T-helper 1 cell (primary cell): ENCODE measurements at places on chromosomes 5 and 9.

DNA sequence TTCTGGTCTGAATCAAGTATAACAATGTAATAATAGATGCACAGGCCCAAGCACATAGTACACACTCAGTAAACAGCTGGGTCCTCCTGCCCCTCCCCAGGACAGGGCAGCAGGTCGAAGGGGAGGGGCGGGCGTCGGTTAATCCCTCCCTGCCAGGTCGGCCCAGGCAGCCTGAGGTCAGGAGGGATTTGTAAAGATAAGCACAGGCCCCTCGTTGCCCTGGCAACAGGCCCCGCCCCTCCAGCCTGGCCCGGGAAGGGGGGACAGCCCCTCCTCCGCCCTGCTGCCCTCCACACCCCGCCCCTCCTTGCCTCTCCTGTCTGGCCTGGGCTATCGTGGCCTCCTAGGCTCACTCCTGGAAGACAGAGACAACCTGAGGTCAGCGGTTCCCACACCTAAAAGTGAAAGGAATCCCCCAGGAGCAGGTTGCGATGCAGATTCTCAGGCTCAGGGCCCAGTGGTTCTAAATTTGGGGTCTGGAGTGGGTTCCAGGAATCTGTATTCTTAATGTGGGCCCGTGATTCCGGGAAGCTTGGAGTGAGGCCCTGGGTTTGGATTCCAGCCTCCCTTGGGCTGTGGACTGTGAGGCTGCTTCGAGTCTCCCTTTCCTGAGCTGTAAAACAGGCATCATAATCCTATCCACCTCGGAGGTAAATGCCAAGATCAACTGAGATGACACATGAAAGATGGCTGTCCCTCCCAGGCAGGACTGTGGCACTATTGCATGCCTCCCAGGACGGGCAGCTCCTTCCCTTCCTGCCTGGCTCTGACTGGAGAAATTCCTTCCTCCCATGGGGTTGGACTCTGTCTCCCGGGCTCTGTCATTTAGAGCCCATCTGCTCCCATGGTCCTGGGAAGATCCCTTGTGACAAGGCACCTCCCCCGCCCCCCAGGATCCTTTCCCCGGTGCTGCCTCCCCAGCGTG lies 4.4 kb downstream of the CRB2 start:
- DNase-seq, result no peak

DNA sequence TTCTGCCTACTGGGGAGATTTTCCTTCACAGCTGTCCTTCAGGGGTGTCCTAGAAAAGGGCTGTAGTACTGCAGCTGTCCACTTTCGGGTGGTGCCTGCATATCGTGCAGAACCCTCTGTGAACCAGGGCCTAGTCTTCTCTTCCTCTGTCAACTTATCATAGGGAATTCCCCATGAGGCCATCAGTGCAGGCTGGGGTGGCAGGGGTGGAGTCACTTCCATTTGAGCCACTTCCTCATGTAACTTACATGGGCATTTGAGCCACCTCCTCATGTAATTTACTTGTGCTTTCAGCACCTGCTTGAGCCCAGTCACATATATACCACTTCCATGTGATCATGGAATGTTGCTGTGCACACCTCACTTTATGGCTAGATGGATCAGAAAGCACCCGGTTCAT lies 742.0 kb upstream of the RGMB start:
- no peak for DNase-seq

DNA sequence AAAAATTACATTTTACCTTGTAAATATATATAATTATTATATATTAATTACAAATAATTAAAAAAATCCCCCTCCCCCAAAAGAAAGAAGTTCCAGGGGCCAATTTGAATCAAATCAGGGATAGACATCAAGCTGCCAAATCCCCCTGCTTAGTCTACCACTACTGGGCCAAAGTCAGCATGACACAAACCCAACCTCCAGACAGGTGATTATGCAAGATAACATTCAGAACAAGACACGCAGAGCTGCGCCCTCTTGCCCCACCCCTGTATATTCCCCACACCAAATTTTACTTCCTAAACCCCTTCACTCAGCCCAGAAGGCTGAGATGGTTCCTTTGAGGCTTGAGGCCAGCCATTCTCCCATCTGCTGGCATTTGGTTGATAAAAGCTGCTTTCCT lies 2059.1 kb upstream of the CDH6 start:
- DNase-seq, result no peak

DNA sequence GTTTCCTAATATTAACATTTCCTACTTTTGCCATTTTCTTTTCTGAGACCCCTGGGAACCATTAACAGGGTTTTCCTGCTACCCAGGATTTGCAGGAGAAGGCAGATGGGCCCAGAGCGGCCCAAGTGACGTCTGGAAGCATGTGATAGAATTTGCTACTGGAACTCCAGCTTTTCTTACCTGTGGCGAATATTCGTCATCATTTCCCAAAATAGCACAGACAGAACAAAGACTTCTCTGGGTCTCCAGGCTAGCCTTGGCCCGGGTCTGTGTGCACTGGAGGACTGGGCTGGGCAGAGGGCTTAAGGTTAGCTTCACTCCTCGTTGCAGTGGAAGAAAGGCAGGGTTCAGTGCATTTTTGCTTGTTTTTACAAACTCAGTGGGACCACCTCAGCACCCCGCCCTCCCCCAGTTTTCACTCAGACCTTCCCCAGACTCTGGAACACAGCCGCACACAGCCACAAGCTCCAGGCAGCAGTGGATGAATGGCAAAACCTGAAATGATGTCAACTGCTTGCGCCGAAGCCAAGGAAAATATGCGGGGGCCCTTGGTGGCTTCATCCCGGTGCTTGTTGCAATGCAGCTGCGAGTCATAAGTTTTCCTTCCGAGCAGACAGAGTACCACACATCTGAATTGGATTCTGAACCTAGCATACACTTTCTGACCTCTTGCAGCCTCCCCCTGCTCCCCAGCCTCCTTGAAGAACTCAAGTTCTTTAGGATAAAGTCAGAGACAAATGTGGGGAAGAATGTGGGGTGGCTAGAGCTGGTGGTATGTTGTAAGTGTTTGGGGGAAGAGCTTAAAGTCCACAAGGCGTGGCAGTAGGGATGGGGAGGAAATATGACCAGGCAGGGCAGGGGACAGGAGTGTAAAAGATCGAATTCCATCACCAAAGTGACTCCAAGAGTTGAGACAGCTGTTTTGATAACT lies 586.0 kb downstream of the CCDC171 start:
- DNase-seq, result no peak

- no peak for DNase-seq
Measured at GRCh38 chr5:151684690-151685361, 1.9 kb downstream of the SPARC start.

DNA sequence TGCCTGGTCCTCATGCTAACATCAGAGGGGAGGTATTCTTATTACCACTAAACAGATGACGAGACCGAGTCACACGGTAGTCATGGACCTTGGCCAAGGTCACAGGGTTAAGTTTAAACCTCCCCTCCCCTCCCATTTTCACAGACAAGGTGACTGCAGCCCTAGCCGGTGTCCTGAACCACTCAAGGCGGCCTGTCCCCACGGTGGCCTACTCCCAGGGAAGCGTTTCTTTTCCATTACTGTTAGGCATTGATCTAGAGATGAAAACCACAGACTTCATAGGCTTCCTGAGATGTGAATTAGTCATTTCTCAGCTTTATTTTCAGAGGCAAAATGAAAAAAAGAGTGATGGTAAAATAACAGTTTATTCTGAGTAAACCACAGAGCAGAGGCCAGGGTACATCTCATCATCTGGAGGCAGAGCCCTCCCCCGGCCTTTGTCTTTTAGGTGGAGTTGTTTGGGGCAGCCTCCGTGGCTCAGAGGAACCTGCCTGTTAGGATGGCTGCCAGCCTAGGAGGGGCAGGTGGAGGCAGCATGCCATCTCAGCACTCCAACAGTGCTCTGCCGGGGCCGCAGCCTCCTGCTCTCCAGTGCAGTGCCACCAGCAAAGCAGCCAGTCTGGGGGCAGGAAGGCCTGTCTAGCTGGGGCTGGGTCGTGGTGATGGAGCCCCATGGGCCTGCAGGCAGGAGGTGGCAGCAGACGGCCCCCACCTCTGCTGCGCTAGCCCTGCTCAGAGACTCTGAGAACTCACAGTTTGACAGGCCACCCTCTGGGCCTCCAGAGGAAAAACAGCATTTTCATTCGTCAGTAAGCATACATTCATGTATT lies 71.2 kb downstream of the RAPGEF1 start:
- DNase-seq, result peak; percentile 64

DNA sequence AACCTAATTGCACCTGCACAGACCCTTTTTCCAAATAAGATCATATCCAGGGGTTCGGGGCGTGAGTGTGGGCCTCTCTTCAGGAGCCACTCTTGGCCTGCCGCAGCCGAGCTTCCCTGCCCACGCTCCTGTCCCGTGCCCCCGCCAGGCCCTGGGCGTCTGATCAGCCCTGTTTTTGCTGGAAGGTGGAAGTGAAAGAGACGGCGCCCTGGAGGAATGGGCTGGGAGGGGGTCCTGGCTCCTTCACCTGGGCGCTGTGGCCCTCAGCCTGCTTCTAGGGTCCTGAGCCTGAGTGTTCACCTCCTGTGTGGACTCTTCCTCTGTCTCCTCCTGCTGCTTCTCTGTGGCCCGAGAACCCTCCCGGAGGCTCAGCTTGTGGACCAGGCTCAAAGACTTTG lies 11.2 kb upstream of the COL5A1 start:
- no peak for DNase-seq

GRCh38 chr5:36529142-36529541 lies 77.3 kb upstream of the SLC1A3 start:
- no peak for DNase-seq

- DNase-seq, result no peak
Measured at GRCh38 chr9:107029146-107029545, 166.2 kb downstream of the ZNF462 start.

DNA sequence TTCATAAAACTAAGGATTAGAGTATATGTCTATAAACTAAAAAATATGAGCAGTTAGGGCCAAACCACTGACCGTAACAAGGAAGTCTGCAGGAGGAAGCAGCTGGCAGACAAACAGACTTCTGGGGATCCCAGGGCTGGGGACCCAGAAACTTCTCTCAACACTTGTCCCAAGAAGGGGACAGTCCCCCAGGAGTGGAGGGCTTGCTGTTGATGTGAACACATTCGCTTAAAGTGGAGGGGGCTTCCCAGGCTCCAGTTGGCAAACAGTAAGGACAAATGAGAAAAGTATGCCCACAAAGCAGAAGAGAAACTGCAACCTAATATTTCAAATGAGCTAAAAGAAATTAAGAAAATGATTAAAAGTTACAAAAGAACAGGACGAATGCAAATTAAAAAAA lies 83.7 kb downstream of the PDE8B start:
- no peak for DNase-seq

DNA sequence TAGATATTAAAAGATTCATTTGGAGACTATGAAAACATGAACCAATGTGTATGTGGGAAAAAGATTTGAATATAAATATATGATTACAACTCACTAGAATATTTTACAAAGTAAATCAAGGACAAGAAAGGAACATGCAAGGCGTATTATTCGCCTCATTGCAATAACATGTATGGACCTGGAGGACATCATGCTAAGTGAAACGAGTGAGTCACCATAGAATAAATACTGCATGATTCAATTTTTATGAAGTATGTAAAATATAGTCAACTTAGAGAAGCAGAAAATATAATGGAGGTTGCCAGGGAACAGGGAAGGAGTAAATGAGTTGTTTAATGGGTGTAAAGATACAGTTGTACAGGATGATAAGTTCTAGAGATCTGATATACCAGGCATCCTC lies 4.9 kb downstream of the TXNDC8 start:
- no peak for DNase-seq

DNA sequence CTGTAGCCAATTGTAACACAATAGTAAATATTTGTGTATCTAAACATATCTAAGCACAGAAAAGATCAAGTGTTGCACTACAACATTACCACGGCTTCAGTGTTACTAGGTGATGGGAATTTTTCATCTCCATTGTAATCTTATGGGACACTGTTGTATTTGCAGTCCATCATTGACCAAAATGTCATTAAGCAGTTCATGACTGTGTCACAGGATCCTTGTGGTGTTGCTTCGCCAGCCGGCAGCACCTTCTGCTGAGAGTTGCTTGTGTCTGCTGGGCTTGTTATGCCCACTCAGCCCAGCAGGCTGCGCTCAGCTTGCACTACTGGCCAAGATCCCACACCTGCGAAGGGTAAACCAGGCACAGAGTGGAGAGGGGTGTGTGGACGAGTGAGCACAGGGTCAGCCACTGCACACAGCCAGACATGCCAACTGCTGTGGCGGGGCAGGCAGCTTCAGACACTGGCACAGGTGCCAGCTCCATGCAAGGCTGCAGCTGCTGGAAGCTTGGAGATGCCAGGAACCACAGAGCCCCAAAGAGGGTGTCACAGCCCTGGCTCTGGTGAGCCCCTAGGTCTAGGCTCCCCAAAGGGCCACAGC lies 273.7 kb downstream of the CETN3 start:
- no peak for DNase-seq

- DNase-seq, result no peak
Measured at GRCh38 chr5:114953565-114953964, 216.1 kb downstream of the TRIM36 start.

DNA sequence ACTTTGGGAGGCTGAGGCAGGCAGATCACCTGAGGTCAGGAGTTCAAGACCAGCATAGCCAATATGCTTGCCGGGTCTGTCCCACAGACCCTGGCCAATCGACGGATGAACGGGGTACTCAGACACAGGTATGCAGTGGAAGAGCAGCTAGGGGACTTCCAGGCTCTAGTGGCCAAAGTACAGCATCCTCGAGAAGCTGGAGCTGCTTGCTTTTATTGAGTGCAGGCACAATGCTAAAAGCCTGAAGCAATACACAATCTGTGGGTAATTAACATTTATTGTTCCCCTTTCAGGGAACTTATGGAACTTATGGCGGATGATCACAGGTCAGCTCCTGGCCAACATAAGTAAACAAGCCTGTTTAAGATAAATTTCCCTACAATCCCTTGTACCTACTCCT lies 32.8 kb upstream of the SEMA4D start:
- no peak for DNase-seq

GRCh38 chr9:4937446-4937845 lies 47.6 kb upstream of the JAK2 start:
- no peak for DNase-seq

- no peak for DNase-seq
Measured at GRCh38 chr5:77151501-77151900, 59.0 kb upstream of the PDE8B start.

DNA sequence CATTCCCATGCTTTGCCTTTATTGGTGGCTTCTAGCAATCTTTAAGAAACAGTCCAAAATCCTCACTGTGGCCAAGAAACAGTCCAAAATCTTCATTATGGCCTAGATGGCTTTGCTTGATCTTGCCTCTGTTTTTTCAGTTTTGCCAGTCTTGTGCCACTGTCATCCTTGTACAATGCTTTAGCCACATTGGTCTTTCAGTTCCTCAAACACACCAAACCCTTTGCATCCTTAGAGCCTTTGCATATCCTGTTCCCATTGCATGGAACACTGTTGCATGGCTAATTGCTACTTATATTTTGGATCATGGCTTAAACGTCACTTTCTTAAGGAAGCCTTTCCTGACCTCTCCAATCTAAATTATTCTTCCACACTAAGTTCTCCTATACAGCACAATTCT lies 22.1 kb downstream of the MRRF start:
- DNase-seq, result no peak
